Ovary (tissue), 10 donors: ENCODE measurements at places on chromosomes 11 and 22.

GRCh38 chr11:44651535-44652155 lies 75.1 kb upstream of the TSPAN18 start:
- no peak for DNase-seq

GRCh38 chr22:17999851-18000250 lies 24.5 kb downstream of the MICAL3 start:
- DNase-seq: no peak

DNA sequence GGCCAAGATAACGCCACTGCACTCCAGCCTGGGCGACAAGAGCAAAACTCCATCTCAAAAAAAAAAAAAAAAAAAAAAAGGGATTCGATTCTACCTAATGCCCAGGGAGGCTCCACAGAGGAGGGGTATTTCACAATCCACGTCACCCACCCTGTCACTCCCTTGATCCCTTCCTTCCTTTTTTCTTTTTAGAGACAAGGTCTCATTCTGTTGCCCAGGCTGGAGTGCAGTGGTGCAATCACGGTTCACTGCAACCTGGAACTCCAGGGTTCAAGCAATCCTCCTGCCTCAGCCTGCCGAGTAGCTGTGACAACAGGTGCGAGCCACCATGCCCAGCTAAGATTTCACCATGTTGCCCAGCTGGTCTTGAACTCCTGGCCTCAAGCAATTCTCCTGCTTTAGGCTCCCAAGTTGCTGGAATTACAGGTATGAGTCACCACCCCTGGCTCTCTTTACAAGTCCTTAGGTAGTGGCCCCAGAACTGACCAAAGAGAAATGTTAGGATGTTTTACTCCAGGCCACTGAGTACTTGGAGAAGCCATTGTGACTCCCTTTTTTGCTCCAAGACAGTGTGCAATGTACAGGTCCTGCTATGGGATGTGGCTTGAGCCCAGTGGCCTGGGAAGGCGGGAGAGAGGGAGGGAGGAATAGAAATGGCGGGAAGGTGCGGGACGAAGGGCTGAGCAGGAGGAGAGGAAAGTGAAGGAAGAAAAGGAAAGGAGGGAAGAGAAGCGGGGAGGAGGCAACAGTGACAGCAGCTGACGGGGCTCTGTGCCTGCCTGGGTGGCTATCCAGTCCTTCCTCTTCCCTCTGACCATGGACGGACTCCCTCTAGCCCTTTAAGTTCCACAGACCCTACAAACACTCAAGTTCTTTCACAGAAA lies 11.8 kb upstream of the FXYD2 start:
- DNase-seq: peak; percentile 6

DNA sequence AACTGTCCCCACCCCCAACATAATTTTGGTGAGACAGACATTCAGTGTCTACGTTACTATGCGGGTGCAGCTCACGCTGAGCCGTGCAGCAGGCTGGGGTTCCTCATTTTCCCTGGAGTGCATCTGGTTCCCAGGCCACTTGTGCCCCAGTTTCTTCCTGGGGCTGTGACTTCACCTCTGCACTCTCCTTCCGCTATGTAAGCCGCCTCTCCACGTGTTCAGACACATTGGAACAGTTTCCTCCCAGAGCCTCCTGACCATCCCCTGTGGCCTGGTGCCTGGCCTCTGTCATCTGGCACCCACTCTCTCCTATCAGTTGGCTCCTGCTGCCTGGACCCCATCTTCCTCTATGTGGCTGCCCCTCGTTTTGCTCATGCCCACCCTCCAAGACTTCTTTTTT lies 46.2 kb upstream of the A4GALT start:
- no peak for DNase-seq

DNA sequence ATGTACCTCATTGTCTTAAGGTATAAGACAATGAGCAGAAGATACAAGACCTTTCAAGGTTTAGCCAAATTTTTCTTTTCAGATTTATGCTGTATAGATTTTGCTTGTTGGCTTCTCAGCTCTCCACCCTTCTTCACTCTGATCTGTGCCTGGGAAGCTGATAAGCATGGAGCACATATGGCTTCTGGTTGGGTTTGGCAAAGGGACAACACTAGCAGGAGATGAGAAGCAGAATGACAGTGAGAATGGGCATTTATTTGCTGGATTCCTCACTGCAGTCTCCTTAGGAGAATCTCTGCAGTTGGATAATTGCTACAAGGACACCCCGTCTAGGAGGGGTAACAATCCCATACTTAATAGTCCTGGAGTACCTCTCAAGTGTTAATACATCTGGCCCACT lies 474.8 kb upstream of the CCDC90B start:
- no peak for DNase-seq

DNA sequence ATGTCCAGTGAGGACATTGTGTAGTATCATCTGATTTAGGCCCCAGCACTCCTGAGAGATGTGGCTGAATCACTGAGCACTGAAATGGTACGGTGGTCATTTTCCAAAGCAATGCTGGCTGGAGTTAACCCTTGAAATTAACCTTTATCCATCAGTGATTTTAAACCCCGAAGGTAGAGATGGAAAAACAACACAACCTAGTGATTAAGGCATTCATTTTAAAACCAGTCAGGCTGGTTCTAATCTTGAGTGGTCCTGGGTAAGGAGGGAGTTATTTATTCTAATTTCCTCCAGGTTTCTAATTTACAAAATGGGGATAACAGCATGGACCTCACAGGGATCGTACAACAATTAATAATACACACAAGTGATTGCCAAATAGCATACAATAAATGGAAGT lies 6.6 kb upstream of the CSNK2A3 start:
- DNase-seq: no peak
